ENCODE measurements at places on chromosomes 2 and 18.

GRCh38 chr2:165544897-165545296 lies 75.4 kb downstream of the CSRNP3 start:
- no peak for DNase-seq

DNA sequence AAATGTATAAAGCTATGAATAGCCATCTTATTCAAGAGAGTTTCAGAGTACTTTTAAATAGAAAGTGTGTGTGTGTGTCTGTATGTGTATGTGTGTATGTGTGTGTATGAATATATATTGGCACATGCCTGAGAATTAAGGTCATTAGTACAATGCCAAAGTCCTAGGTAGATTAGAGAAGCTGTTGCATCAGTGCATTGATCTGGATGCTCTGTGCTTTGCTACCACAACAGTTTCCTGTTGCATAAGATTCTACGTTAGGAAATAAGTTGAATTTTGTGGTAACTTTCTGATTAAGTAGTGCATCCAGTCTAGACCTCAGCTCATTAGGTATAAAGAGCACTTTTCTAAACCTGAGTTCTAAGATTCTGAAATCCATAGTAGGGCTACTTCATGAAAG lies 1102.8 kb upstream of the KLHL29 start:
- no peak for DNase-seq

GRCh38 chr18:35694808-35695207 lies 113.3 kb downstream of the GALNT1 start:
- DNase-seq, result no peak

- no peak for DNase-seq
Observed at GRCh38 chr2:137091704-137092103, 326.4 kb downstream of the THSD7B start.

- DNase-seq, result no peak
Observed at GRCh38 chr2:72198532-72199241, 51.0 kb upstream of the CYP26B1 start.

- no peak for DNase-seq
Observed at GRCh38 chr2:75361486-75361885, 162.2 kb upstream of the TACR1 start.

DNA sequence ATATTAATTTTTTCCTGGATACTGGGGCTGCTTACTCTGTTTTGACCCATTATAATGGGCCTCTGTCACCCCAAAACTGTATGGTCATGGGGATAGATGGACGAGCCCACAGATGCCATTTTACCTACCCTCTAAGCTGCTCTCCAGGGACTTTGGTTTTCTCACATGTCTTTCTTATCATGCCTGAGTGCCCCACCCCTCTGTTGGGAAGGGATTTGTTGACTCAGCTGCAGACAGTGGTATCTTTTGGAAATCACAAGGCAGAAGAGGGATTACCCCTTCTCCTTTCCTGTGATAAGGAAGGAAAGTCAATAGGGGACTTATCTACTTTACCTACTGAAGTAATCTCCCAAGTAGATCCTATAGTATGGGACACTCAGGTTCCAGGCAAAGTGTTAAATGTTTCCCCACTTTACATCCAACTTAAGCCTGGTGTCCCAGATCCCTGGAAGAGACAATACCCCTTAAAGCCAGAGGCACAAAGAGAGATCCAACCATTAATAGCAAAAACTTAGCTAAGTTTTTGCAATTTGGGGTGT lies 182.7 kb downstream of the RNF152 start:
- DNase-seq, result no peak

GRCh38 chr2:71609958-71610357 lies 156.6 kb downstream of the DYSF start:
- DNase-seq, result no peak

DNA sequence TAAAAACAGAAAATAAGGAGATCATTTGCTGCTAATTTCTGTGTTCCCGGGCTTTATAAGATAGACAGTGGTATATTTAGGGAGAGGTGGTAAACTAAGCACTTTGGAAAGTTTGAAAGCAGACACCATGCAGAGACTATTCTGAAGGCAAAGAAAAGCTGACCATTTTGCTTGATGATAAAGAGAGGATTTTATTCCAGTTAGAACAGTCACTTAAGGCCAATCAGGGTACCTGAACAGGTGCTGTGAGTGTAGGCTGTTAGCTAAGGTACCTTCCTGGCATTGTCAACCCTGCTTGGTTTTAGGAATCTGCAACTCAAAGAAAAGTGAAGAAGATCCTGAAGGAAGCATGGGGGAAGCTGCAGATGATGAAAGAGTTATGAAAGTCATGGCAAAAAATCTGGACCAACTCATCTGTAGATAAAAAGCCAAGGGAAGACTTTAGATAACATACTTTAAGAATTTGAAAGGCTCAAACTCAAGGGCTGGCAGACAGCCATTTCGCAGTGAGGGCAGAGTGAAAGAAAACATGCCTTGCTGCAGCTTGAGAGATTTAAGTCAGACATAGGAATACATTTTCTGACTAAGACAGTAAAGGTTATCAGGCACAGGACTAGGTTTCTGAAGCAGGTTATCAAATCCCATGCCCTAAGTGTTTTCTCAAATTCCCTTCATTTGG lies 80.1 kb upstream of the ARL5A start:
- no peak for DNase-seq

- DNase-seq, result no peak
Observed at GRCh38 chr2:13193075-13193474, 476.3 kb downstream of the TRIB2 start.

DNA sequence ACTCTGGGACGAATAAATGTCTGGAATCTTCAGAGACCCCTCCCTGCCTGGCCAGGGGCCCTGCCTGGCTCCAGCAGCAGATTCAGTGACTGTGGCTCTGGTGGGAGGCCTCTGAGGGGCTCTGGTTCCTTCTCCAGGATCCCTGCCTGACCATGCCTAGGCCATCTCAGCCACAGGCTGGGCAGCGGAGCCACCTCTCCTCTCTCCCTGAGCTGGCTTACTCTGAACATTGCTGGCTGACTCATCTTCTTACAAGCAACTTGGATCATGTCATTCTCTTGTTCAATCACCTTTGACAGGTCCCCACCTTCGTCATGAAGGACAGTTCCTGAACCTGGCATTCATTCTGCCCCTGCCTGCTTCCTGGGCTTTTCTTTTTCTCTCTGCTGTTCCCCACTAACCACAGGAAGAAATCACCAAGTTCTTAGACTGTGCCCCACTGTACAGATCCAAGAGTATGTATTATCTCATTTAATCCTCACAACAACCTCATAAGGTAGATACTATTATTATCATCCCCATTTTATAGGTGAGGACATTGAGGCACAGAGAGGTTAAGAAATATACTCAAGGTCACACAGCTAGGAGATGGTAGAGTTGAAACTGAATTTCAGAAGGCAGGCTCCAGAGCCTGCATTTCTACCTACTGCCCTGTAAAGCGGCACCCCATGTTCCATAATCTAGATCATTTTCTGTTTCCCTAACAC lies 155.5 kb upstream of the SMAD2 start:
- no peak for DNase-seq

GRCh38 chr2:143745060-143745459 lies 615.8 kb downstream of the ARHGAP15 start:
- DNase-seq, result no peak

- DNase-seq, result no peak
Observed at GRCh38 chr2:196330645-196331044, 159.3 kb upstream of the STK17B start.

GRCh38 chr2:55550368-55551102 lies 31.0 kb downstream of the CFAP36 start:
- no peak for DNase-seq

DNA sequence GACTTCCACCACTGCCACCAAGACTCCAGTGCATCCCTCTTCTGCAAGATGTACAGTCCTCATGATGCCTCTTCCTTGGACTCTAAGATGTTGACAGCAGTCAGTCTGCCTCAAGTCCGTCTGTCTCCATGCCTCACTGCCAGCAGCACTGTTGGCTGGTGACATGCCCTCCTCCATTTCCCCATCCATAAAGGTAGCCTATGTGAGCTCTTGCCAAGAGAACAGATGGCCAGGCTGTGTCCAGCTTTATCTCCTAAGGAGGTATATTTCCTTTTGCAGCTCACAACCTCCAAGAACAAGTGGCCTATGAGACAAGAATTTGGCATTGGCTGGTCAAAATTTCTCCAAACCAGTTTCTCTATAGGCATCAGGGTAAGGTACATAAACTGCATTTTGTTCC lies 149.3 kb upstream of the HNRNPA3 start:
- DNase-seq, result no peak

GRCh38 chr2:207160115-207160514 lies 5.6 kb downstream of the KLF7 start:
- DNase-seq, result no peak

DNA sequence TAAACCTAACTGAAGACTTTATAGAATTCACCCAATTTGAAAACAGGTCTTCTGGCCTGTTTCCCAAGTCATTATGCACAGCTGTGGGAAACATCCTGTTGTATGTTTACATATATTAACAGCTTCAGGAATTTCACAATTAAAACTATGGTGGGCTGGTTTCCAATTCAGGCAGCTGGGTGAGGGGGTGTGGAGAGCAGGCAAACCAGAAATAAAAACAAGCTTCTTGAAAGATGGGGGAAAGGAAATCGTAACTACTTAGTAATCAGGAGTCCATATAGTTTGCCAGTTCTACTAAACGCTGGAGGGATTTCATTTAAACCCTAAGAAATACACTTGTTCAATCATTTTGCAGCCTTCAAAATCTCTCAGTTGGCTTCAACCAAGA lies 22.8 kb downstream of the ATP8B1 start:
- no peak for DNase-seq

DNA sequence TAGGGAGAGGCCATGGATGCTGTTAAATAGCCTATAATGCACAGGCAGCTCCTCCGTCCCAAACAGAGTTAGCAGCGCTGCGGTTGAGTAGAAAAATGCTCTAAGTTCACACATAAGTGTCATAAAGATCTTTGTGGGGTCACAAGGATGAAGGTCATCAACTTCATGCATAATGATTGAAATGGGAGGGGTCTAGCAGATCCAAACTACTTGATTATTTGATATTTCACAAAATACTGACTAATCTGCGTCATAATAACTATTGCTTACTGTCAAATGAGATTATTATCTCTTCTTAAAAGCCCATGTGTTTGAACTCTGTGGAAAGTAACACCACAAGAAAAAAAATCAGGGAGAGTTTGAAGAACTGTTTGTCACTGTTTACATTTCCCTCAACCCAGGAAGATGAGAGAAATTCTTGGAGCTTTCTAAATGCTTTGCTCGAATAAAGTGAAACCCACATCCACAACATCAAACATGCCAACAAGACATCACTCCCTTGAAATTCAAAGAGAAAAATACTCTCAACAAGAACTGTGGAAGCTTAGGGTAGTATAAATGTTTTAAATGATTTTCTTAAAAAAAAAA lies 50.5 kb upstream of the CREB1 start:
- DNase-seq, result no peak

GRCh38 chr2:69017835-69018234 lies 4.9 kb downstream of the ANTXR1 start:
- DNase-seq, result no peak

DNA sequence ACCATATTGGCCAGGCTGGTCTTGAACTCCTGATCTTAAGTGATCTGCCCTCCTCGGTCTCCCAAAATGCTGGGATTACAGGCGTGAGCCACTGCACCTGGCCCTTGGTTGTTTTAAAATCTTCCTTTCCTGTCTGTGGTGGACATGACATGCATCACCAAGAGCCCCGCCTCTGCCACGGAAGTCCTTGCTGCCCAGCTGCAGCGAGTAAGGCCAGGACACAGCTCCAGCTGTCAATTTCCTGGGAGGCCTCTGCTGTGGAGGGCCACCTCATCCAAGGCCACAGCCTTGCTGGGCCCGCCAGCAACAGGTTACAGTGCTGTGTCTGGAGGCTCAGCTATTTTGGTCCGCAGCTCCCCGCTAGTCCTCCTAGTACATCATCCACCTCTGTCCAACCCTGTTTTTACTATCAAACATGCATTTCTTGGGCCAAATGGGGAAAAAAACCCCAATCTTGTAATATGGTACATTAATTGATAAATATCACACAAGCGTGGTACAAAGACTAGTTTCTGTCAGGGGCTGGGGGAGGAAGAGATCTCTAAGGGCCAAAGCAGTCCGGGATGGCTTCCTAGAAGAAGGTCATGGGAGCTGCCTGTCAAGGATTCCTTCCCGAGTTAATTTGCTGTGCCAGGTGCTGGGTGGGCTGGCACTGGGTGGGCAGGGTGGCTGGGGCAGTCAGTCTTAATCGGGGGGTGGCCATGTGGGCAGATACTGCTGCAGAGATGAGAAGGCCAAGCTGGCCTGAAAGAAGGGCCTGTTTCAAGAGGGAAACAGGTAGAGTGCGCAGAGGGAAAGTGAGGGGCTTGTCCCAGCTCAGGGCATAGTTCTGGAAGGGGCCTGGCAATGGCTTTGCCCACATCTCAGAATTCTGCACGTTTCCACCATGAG lies 100.5 kb downstream of the INHBB start:
- no peak for DNase-seq

DNA sequence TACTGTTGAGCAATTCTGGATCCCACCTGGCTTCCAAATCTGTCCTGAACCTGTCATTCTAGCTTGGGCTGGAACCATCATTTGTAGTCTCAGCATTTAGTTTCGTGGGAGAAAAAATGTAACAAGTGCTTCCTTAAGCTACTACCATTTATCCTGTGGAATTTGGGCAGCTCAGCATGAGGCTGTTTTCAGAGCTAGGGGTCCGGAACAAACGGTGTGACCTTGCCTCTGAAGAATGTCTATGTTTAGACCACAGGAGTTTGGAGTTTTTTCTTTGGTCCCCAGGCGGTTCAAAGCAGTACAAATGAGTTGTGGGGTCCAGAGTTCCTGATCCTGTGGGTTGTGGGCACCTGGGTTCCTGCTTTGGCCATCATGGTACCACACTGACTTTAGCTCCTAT lies 59.1 kb upstream of the TMEM178A start:
- DNase-seq, result no peak

DNA sequence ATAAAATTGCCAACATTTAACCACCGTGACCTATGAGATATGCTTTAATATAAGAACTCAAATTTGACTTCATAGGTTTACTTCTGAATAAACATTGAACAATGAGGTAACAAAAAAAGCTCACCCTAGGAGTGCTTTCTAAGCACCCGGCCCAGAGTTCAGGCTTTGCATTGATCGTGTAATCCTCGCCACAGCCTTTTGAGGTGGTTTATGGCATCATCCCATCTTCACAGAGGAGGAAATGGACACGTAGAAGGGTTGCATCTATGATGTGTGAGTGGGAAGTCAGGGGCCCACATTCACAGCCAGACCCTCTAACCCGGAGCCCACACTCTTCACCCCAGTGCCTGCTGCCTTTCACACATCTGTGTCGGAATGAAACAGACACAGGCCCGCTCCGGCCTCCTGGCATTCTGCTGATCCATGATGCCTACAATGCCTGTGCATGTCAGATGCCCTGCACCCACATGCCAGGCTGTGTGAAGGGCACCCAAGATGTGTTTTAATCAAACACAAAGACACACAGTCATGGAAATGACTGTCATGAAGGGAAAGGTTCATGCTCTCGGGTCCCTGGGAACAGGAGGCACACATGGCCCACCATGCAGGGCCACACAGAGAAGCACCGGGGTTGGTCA lies 48.6 kb upstream of the RPL31 start:
- no peak for DNase-seq

- DNase-seq, result no peak
Observed at GRCh38 chr2:135740206-135740605, 1.4 kb upstream of the UBXN4 start.

Measured in neuronal stem cell (in vitro differentiated cells).